Mesenteric fat pad (tissue), 1 donor: ENCODE measurements at places on chromosomes 2 and 18. TPM values are rescaled to one million over a fixed set of nuclear protein-coding genes. Genes with fewer than 3 reads are reported as not detected.

Gene SLC5A7
- total RNA-seq = not detected

Gene REEP1
- total RNA-seq = 0.96 TPM

Gene LHCGR
- total RNA-seq = 1.7 TPM

Gene SALL3
- not detected for total RNA-seq

Gene TBR1
- total RNA-seq = not detected
